ENCODE measurements at places on chromosomes 7 and 10. TPM values are rescaled to one million over a fixed set of nuclear protein-coding genes. Genes with fewer than 3 reads are reported as not detected.

Gene ACBD7
- 1.8 TPM for total RNA-seq

GRCh38 chr7:128718967-128719642, 20.1 kb upstream of the CALU start:
- no peak for DNase-seq

DNA sequence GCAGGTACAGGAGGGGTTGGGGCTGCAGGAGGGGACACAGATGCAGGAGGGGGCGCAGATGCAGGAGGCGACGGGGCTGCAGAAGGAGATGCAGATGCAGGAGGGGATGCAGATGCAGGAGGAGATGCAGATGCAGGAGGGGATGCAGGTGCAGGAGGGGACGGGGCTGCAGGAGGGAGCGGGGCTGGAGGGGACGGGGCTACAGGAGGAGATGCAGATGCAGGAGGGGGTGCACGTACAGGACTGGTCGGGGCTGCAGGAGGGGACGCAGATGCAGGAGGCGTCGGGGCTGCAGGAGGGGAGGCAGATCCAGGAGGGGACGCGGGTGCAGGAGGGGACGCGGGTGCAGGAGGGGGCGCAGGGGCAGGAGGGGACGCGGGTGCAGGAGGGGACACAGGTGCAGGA, 66.5 kb downstream of the VWA2 start:
- DNase-seq, result no peak

DNA sequence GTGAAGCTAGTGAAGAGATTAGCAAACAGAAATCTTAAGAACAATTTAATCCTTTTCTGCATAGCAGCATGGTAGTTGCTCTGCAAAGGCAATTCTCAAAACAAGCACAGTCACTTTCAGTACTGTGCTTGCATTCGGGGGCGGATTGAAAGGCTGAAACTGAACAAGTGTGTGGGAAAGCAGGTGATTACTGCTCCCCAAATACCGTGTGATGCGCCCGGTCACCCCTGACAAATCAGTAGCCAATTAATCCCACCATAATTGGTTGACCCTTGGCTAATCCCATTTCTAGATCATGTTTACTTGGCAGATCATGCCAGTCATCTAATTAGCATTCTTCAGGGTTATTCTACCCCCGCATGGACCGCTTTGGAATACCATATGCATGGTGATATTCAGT, 76.5 kb upstream of the ADRB1 start:
- DNase-seq, result no peak

GRCh38 chr7:106870983-106871410, 5.9 kb downstream of the PIK3CG start:
- DNase-seq, result no peak

GRCh38 chr7:157689269-157690057, 352.7 kb downstream of the DNAJB6 start:
- DNase-seq, result no peak

GRCh38 chr10:59227136-59227673, 50.8 kb downstream of the PHYHIPL start:
- DNase-seq, result no peak

DNA sequence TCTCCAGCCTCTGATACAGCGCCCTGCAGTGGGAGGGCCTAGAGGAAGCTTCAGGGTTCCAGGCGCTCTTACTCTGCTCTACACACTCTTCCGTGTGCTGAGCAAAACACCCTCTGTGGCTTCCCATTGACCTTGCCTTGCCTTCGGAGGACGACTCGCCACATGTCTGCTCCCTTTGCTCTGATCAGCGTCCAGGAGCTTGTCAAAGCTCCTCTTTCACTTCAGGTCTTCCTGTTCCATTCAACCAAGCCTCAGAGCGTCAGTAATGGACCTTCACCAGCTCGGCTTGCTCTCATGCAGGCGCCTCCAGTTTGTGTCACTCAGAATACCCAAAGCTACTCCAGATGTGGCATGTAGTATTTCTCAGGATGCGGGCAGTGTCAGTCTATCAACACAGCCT, 173.9 kb downstream of the ARID5B start:
- no peak for DNase-seq

Gene TSPAN15
- 4.7 TPM for total RNA-seq

Gene OPN1SW
- total RNA-seq, result not detected

DNA sequence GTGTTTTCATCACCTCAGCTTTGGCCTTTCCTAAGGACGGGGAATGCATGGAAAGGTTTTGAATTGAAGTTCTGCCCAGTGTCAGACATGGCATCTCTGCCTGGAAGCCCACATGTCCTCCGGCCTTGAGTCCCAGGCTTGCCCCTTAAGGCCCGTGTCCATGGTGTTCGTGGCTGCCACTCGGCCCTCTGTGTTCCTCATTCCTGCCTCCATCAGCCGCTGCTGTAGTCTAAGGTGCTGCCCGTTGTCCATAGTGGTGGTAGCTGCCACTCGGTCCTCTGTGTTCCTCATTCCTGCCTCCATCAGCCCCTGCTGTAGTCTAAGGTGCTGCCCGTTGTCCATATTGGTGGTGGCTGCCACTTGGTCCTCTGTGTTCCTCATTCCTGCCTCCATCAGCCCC, 180.7 kb upstream of the SHH start:
- no peak for DNase-seq

DNA sequence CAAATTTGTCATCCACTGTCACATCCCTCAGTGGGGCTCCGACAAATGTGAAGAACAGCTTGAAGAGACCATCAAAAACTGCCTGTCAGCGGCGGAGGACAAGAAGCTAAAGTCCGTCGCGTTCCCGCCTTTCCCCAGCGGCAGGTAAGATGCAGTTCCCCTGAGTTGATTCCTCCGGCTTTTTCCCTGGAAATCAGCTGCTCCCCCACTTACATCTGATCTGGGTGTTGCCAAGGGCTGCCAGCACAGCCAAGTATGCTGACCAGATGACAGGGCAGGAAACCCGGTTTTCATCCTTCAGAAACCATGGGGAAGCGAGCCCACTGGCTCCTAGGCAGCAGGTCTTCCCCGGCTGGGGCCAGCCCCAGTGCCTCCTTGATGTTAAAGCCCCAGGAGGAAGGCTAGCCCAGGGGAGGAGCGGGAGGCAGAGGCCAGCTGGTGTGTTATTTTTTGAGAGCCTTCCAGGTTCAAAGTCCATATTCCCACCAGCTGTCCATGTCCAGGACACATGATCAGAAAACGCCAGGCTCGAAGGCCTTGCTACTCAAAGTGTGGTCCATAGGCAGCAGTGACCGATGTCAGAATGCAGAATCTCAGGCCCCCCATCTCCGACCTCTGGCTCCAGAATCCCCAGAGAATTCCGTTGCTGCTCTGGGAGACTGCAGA, 23.4 kb downstream of the AIFM2 start:
- no peak for DNase-seq

DNA sequence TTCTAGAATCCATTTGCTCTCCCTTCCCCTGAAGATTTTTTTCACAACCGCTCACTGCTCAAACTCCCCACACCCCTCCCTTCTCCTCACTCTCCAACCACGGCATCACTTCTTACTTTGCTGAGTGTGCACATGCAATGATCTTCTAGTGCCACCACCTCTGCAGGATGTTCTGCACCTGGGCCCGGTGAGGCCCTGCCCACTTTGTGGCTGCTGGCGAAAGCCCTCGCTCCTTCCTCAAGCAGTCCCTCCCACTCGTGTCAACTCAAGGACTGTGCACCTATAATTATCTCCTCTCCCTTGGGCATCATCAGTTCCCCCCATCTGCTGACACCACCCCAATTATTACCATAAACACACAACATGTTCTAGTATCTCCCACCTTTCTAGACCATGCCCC, 91.0 kb upstream of the LANCL2 start:
- DNase-seq, result no peak

- DNase-seq, result no peak
Observed at GRCh38 chr10:91875779-91876178, 33.5 kb downstream of the FGFBP3 start.

Gene BLNK
- total RNA-seq, result 0.43 TPM

Gene MINDY4
- total RNA-seq, result 1.6 TPM

DNA sequence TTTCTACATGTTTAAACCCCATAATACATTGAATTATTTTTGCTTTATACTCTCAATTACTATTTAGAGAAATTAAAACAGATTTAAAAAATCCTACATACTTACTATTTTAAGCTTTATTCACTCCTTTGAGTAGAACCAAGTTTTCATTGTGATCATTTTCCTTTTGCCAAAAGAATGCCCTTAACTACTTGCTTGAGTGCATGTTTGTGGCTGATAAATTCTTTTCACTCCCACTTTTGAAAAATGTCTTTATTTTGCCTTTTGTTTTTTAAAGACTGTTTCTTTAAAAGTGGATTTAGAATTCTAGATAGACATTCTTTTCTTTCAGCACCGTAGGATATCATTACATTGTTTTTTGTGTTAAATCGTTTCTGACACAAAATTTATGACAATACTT, 22.3 kb upstream of the AGR3 start:
- DNase-seq, result no peak

Gene BMPR1A
- total RNA-seq, result 13.3 TPM

DNA sequence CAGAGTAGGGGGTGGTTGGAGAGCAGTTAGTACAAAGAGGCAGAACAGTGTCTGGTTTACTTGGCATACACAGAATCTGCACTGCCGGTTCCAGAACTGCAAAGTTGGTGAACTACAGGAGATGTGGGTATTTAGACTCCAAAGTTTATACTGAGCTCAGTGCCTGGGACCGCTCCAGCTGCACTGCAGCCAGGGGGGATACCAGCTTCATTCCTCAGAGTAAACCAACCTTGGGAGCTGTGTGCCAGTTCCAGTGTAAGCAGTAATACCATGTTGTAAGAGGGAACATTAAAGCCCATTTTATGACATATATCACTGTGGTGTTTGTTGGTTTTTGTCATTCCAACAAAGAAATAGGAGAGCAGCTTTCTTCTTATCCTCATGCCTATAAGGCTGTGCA, 23.4 kb downstream of the LOXL4 start:
- DNase-seq, result no peak

Gene CREM
- 86.5 TPM for total RNA-seq

DNA sequence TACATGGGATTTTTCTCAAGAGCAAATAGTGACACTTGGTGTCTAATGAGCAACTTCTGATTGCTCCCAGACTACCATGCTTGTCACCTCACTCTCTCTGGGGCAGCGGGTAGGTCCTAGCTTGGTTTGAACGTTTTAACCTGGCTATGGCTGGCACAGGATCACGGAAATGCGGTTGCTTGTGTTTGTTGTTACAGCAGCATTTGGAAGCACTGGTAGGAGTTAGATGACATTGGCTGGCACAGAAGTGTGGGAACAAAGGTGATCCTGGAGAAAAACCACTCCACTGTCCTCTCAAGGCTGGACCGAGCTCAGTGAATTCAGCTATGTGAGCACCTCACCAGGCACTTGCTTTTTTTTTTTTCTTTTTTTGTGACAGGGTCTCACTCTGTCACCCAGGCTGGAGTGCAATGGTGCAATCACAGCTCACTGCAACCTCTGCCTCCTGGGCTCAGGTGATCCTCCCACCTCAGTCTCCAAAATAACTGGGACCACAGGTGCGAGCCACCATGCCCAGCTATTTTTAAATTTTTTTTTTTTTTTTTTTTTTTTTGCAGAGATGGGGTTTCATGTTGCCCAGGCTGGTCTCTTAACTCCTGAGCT, 3.5 kb upstream of the PFKFB3 start:
- DNase-seq, result no peak

DNA sequence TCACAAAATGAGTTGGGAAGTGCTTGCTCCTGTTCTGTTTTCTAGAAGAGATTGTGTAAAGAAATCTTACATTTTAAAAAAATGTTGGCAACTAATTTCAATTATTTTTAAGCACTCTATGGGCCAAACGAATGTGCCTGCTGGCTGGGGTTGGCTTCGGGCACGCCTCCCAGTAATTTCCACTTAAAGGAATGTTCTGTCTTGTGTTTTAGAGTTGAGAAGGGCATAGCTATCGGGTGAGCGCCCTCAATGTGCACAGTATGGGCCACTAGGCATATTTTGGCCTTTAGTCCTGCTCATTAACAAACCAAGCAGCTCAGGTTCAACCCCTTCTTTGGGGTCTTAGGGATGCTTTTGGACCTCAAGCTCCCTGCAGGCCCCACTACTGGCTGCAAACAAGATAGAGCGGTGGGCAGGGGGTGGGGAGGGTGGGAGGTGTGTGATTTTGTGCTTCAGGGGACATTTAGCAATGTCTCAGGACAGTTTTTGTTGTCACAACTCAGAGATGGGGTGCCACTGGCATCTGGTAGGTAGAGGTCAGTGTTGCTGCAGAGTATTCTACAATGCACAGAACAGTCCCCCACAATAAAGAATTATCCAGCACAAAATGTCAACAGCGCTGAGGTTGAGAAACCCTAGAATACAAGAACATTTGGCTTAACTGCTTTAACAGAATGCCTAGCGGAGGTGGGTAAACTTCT, 40.7 kb downstream of the TACC2 start:
- DNase-seq, result no peak

- no peak for DNase-seq
Observed at GRCh38 chr10:6648894-6649720, 69.0 kb upstream of the PRKCQ start.

- DNase-seq, result no peak
Observed at GRCh38 chr7:106269254-106269961, 15.4 kb downstream of the NAMPT start.

DNA sequence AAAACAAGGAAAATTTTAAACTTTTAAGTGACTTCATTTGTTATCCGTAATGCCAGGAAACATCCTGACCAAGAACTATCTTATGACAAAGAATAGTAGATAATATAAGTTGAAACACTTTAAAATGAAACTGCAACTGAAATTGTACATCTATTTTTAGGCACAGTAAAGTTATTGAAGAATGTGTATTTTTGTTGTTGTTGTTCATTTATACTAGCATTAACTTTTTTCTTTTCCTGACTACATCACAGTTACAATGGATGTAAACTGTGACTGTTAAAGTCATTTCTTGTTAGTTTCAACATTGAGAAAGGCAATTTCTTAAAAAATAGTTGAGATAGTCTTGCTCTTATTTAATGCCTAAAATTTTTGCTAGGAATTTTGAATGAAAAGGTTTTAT, 2.6 kb downstream of the CPED1 start:
- no peak for DNase-seq

DNA sequence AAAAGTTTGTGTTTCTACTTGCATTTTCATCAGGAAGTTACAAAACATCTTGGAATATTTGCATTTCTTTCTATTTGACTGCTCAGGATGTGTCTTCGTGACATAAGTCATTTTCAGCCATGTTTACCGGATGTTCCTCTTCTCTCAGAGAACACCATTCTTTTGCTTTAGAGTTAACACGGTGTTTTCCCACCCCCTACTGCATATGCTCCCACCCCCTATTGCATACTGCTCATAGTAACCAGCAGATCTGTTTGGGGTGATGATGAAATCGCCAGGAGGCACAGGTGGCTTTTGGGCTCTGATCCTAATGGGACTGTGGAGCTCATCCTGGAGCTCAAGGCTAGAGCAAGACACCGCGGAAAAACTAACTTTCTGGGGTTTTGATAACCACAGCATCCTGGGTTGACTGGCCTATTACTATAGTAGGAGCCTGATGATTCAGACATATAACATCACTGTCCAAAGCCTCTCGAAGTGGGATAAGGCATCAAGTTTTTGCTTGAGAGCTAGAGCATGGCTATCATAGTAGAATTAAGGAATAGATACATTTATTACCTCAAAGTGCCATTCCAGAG, 65.1 kb upstream of the BET1 start:
- DNase-seq, result no peak

Data from activated naive CD8-positive, alpha-beta T cell treated with anti-CD3 and anti-CD28 coated beads, Interleukin-2, amount 10 ng/mL, durations not matched to agents 7 days and 5 days (primary cell).